RPMI8226 (cell line): ENCODE measurements at places on chromosomes 12 and 14.
A peak's percentile ranks its signal among the peaks of the same experiment; 100 is the strongest.

DNA sequence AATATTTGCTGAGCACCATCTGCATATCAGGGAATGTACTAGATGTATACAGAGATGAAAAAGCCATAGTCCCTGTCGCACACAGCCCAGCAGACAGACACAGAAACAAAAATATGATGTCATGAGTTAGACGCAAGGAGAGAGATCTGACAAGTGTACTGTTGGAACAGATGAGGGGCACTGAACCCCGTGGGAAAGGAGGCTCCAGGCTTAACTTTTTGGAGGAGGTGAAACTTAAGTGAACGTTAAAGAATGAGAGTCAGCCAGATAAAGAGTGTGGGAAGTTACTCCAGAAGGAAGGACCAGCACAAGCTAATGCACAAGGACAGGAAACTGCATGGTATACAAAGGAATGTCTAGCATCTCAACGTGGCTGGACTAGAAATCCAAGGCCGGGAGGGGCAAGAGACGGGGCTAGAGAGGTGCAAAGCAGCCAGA, 2.5 kb upstream of the ACTN1 start:
- no peak for DNase-seq

DNA sequence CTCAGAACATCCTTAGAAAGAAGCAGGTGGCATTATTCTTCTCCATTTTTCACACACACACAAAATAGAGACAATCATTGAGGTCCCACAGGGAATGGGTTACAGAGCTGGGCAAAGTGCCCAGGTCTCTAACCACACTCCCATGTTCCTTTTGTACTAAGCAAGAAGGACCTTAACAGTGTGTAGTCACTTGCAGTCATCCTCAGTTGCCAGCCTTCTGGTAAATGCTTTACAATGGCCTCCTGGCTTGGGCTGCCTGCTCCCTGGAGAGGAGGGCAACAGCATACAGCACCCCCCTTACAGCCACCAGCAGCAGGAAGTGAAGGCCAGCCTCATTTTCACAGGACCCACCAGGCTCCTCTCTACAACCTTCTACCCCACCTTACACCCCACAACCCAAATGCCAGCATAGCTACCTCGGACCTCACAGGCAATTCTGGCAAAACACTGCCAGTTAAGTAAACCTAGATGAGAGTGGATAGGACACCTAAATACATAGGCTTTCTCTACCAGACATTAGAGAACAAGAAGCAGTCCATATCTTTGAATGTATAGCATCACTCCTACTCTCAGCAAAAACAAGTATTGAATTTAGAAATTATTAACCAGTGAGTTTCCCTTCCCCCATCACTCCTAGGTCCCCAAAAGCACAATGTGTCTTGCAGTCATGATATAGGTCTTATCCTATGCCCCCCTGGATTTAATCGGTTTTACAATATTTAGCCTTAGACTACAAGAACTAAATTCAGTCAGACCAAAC, 88.1 kb downstream of the PPP2R5E start:
- peak; percentile 80 for DNase-seq

DNA sequence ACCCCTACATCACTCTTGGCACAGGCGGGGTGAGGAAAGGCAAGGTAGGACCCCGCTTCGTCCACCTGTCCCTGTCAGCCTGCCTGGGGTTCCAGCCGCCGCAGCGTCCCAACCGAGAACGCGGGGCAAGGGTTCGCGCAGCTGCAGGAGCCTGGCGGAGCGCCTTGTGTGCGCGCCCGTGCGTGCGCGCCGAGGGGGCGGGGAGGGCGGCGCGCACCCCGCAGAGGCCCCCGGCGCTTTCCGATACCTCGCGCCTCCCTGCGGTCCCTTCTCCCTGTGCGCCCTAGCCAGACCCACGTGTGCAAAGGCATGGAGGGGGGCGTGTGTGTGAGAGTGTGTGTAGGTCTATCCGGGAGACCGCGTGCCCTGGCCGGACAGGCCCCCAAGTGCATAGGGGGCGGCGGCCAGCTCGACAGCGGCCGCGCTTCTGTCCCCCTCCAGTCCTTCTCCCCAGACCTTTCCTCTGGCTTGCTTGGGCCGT, 122.4 kb downstream of the TSPAN9 start:
- peak; percentile 30 for DNase-seq

DNA sequence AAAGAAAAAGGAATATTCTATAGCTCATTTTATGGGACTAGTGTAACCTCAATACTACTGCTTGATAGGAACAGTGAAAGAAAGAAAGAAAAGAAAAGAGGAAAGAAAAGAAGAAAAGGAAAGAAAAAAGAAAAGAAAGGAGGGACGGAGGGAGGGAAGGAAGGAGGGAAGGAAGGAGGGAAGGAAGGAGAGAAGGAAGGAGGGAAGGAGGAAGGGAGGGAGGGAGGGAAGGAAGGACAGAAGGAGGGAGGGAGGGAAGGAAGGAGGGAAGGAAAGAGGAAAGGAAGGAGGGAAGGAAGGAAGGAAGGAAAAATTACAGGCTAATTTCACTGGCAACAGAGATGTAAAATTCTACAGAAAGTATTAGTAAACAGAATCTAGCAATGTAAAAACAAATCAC, 215.5 kb downstream of the ITPR2 start:
- DNase-seq: no peak

- DNase-seq: peak; percentile 62
Measured at GRCh38 chr12:120684523-120684932, 2.4 kb upstream of the MLEC start.

- DNase-seq: peak; percentile 55
Measured at GRCh38 chr14:77498120-77498979, at the start of gene ISM2. Gene ISM2, minus strand, starts transcription at chr14:77498816. Its CDS starts 23 bp downstream, at chr14:77498793.

- DNase-seq: no peak
Measured at GRCh38 chr14:25111061-25111601, 61.2 kb upstream of the STXBP6 start.

DNA sequence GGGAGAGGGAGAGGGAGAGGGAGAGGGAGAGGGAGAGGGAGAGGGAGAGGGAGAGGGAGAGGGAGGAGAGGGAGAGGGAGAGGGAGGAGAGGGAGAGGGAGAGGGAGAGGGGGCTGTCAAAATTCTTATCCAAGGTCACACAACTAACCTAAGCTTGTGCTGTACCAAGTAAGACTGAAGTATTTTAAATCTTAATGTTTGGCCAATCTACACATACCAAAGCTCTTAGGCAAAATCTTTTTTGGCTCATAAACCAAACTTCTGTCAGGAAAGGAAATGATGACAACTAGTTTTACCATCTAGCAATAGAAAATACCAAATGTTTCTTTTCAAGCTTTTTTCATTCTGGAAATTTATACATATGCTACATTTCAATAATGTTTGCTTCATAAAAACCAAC, 33.8 kb downstream of the CCDC38 start:
- DNase-seq: no peak

DNA sequence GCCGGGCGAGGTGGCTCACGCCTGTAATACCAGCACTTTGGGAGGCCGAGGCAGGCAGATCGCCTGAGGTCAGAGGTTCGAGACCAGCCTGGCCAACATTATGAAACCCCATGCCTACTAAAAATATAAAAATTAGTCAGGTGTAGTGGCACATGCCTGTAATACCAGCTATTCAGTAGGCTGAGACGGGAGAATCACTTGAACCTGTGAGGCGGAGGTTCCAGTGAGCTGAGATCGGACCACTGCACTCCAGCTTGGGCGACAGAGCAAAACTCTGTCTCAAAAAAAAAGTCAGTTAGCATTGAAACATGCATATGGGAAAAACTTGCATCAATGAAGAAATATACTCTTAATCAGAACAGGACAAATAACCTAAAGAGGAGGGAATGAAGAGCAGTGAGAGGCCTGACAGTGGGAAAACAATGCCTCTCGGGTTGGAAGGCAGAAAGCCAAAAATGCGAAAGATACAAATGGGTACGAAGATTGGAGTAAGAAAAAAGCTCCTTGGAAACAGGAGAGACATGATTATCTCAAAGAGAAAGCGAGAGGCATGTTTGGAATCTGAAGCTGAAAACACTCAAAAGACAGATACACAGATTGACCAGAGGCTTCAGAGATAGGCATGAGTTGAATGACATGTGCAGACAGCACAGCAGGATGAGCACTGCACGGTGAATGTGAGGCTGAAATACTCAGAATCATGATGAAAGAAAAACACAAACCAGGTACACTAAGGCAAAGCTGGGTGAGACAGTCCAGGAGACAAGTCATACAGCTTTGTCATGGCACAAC, 30.6 kb downstream of the RESF1 start:
- no peak for DNase-seq

- no peak for DNase-seq
Measured at GRCh38 chr12:66196806-66197205, 7.8 kb downstream of the IRAK3 start.

- DNase-seq: no peak
Measured at GRCh38 chr12:105980533-105980932, 158.2 kb downstream of the NUAK1 start.

- no peak for DNase-seq
Measured at GRCh38 chr14:19918553-19919264, 1.7 kb upstream of the OR4K5 start.

- no peak for DNase-seq
Measured at GRCh38 chr14:96091941-96092411, 52.8 kb downstream of the C14orf132 start.

- no peak for DNase-seq
Measured at GRCh38 chr14:87617079-87617478, 375.9 kb downstream of the GALC start.

DNA sequence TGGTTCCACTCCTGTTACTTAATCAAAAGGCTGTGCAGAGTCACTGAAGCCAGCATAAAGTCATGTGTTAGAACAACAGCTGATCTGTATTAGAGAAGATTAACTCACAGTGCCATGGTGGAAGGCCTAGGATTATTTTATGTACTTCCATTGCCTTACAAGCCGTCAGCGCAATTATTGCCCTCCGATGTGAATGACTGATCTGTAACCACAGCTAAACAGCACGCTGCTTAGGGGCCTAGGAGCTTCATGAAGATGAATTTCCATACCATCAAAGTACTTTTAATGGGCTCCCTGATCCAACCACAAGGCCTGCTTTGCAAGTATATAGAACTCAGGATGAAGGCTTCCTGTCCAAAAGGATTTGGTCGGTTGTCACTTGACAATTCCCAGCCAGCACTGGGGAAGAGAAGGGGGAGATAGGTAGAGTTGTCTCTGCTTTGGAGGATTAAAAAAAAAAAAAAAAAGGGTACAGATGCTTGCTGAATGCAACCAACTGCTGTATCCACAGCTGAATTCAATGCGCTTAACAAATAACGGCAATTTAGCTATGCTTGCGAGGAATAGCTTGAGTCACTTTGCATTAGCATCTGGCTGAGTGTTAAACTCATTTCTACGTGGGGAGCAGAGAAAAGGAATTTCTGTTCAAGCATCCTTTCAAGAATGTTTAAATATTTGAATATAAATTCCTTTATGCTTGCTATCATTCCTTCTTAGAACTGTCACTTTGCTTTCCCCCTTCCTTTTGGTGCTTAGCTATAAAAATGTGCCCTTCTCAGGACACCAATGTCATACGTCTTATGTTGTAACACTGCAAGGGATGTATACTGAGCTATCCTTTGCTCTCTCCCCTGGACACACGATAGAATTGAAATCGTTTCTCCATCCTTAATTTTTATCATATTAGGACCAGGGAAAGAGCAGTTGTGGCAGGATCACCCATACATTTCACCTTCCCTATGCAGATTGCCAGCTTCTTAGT, 387.8 kb downstream of the SOX5 start:
- DNase-seq: no peak

- no peak for DNase-seq
Measured at GRCh38 chr14:89351516-89352404, 65.3 kb downstream of the FOXN3 start.

DNA sequence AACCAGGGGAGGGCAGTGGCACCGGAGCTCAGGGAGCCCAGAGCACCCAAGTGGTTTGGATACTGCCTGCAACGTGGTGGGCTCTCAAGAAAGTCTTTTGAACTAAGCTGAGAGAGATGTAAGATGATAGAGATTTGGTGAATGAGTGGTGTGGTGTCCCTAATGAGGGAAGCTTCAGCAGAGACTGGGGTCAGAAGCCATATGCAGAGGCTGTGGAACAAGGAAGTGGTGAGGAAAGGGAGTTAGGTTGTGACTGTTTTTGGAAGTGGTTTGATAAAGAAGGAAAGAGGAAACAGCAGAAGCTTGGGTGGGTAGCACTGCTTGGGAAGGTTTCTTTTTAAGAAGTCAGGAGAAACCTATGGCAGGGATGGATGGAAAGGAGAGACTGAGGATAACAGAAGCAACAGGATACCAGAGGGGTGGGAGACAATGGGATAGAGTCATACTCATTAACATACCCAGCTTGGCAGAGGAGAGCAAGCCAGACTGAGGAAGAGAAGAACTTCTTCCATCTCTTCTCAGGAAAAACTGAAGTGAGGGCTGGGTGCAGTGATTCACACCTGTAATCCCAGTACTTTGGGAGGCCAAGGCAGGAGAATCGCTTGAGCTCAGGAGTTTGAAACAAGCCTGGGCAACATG, 24.1 kb downstream of the SLC4A8 start:
- DNase-seq: no peak

GRCh38 chr12:2101359-2101758, 48.6 kb downstream of the CACNA1C start:
- no peak for DNase-seq

DNA sequence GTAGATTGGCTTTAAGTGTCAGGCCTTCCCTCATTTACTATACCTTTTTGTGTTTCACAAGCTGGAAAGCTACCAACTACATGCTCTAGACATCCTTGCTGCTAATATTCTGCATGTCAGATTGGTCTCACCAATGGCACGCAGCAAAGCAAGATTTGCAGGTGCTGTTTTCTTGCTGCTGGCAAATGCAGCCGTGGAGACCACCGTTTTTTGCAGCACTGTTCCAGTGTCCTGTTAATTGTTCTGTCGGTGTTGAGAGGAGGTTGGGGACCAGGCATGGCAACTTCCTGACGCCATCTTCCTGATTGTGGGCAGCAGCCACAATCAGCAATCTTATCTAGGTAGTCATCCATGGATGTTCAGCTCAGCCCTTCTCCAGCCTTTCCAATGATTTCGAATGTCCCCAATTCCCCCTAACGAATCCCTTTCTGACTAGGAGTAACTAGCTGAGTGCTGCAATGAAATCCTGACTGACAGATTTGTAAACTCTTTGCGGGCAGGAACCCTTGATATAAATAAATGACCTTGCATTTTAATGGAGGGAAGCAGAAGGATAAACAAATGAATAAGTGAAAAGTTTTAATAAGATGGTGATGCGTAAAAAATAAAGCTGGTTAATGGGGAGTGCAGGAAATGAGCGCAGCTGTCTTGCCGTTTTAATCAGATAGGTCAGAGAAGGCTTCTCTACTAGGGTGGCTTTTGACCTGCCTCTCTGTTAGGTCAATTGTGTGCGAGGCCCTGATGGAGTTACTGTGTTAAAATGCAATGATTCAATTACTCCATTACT, 574 bp upstream of the CRADD start:
- no peak for DNase-seq

- no peak for DNase-seq
Measured at GRCh38 chr12:107267604-107268003, 174.3 kb upstream of the CRY1 start.

GRCh38 chr14:55780156-55780946, 200.3 kb downstream of the KTN1 start:
- peak; percentile 27 for DNase-seq
